ENCODE measurements at places on chromosomes 11 and 22.

- peak; percentile 99 for DNase-seq
Observed at GRCh38 chr11:74138572-74138971, 32.2 kb downstream of the C2CD3 start.

GRCh38 chr11:120335556-120335907 is 681 bp upstream of the ARHGEF12 start:
- DNase-seq = no peak

DNA sequence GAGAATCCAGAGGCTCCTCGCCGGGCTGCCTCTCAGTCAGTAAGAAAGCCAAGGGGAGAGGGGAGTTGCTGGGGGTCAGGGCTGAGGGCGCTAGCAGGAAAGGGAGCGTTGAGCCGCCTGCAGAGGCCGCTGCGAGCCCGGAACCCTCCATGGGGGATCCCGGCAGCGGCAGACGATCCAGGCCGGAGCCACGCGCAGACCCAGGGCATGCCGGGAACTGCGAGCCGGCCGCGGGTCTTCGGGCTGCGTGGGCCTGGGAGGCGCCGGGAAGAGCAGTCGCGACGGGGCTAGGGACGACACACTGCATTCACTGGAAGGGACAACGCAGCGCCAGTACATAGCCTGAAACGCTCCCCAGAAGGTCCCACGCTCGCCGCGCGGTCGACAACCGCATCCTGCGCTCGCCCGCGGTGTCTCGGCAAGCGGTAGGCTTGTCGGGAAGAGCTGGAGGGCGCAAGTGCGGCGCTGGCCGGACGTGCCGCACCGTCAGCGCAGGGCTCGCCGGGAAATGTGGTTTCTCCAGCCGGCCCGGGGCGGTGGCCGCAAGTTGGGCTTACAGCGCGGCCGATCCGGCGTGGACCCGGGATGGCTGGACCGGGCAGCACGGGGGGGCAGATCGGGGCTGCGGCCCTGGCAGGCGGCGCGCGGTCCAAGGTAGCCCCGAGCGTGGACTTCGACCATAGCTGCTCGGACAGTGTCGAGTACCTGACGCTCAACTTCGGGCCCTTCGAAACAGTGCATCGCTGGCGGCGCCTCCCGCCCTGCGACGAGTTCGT is at the start of gene LZTR1:
Gene LZTR1 (plus strand): TSS at position 511 of the 776 bp plus-strand sequence. CDS start 75 bp downstream, at position 586.
- peak; percentile 83 for DNase-seq

- peak; percentile 21 for DNase-seq
Observed at GRCh38 chr22:35205961-35206360, 51.3 kb upstream of the HMGXB4 start.

- DNase-seq = peak; percentile 41
Observed at GRCh38 chr11:60334005-60334620, 7.1 kb downstream of the MS4A6E start.

- DNase-seq = no peak
Observed at GRCh38 chr11:59186130-59186594, 14.2 kb downstream of the DTX4 start.

GRCh38 chr11:31442086-31442485 is 67.3 kb downstream of the IMMP1L start:
- DNase-seq = no peak

DNA sequence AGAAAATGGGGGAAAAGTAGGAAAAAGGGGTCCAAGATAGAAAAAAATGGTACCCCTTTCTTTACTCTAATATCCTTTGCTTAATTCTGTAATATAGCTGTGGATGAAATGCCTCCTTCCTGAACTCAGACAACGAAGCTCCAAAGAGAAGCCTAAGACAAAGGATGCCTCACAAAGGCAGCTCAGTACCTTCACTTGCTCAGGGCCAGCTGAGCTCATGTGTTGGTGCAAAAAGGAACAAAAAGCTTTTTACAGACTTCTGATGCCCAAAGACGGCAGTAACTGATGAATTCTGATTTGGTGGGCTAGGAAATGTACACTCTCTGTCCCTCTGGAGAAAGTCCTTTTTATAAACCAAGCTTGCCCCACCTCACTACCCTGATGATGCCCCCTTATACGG is 77.5 kb downstream of the DENND5A start:
- DNase-seq = no peak

Data from fibroblast of skin of back (primary cell).